Activated naive CD4-positive, alpha-beta T cell treated with anti-CD3 and anti-CD28 coated beads, Interleukin-2, amount 50 U/mL, for 72 hours (primary cell): ENCODE measurements at places on chromosomes 7 and 10. TPM values are rescaled to one million over a fixed set of nuclear protein-coding genes. Genes with fewer than 3 reads are reported as not detected.

DNA sequence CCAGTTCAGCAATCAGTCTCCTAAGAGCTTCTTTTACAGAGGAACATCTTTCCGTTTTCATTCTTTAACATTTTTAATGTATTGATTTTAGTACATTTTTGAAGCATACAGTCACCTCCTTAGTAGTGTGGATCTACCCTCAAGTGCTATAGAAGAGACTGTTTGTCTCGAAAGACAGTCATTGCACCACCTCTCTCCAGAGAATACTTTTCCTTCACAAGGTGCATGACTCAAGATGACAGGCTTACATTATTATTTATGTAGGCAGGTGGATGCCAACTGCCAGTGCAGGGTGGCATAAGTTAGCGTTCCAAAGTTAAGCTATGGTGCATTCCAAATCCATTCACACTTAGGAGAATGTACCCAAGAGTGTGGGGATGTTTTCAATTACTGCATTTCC, 71.8 kb downstream of the ZEB1 start:
- no peak for DNase-seq

GRCh38 chr10:52688899-52689298, 83.7 kb downstream of the MBL2 start:
- no peak for DNase-seq

DNA sequence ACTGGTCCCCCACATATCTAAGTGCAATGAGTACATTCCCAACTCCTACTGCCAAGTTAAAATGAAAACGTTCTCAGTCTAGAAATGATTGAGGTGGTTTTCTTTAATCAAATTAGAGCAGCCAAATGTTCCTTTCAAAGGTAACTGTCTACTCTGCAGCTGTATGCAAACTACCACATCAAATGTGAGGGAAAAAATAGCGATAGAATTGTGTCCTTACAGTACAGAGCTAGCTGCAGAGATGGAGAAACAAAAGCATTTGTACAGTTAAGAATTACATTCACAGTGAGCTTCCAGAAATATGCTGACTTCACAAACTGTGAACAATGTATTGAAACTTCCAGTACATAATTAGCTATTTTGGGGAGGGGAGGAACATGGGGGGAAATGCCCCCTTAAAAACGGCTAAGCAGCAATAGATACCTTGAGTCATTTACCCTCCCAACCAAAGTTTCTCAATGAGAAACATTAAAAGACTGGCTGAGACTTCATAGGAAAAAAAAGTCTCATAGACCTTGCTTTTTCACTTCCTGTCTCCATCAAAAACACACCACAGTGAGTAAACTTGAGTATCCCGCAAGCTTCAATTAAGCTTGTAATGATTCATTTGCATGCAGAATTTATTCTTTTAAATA, 22.9 kb downstream of the CDK6 start:
- no peak for DNase-seq

DNA sequence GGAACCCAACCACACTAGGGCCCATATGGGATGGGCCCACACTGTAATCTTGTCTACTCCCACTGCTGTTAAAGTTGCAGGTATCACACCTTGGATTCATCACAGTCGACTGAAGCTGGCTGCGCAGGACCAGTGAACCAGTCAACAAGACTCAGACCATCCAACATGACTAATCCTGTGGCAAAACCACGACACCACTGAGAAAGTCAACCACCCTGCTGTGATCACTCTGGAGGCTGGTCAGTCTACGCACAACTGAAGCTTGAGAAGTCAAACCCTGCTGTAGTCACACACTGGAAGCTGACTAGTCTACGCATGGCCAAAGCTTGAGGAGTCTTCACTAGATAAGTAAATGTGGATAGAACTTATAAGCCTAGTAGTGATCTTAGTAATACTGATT, 9.6 kb upstream of the CYREN start:
- DNase-seq: no peak

DNA sequence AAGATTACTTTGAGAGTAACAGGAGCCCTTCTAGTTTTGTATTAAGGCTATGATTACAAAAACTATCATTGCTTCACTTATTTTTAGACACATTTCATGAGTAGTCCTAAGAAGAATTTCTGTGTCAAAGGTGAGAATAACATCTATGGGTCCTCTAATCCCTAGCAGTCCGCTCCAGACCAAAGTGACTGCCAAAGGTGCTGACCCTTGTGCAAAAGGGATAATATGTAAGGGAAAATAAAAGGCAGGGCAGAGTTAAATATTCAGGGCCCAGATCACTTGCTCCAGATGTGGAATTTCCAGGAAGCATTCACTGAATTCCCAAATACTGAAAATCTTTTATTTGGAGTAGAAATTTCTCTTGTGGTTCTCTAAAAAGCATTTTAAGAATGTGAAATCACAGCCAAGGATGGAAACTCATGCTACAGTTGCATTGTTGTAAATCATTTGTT, 29.3 kb downstream of the RHOBTB1 start:
- no peak for DNase-seq

GRCh38 chr10:18261063-18261610, 120.9 kb downstream of the CACNB2 start:
- no peak for DNase-seq

DNA sequence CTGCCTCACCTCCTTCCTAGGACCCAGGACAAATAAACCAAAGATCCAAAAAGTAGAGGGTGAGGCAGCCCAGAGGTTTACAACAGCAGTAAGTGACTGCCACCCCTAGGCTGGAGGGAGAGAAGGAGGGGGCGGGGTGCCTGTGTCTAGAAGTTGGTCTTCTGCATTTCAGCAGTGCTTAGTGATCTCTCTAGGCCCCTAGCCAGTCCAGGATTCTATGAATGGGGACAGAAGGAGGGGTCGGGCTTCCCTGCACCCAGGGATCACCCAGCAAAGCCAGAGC, 62.8 kb upstream of the KDM7A start:
- DNase-seq: no peak

- no peak for DNase-seq
These were observed 228.1 kb downstream of the WDR11 start for GRCh38 chr10:121079226-121079625.

DNA sequence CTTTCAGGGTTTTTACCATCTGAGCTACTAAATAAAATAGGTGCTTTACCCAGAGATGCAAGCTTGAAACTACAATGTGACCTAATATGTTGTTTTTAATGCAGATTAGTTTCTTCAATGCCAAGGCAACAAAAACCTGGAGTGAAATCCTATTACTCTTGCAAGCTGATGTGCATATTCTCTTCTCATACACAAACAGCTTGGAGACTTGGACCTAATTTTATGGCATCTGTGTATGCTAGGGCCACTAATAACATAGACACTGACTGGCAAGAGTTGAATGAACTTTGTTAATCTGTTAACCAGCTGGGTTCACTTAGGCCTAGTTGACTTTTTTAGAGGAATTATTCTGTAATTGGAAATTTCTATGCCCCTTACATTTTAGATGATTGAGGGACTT, 23.4 kb upstream of the SMIM30 start:
- DNase-seq: no peak

DNA sequence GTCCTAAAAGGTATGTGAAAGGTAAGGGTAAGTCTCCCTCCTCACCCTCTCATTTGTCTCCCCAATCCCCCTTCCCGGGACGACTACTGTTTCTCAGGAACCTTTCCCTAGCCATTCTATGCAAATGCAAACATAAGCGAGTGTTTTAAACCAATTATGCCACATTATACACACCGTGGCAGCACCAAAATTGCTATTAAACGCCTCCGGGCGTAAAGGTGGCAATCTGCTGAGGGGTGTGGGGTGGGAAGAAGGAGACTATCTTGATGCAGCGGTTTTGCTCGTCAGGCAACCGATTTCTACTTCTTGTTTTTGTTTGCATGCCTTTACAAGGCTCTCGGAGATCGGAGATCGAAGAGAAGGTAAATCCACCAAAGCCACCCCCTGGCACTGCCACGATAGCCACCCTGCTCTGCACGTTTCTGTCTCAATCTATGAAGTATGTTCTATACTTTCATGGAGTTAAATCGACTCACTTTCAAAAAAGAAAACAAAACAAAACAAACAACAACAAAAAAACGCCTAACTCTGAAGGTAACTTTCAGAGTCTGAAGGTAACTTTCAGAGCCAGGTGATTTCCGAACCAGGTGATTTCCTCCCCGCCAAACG, 46.0 kb upstream of the CDK1 start:
- DNase-seq: peak; percentile 15

- DNase-seq: no peak
These were observed 463.6 kb upstream of the FOXK1 start for GRCh38 chr7:4218481-4218880.

DNA sequence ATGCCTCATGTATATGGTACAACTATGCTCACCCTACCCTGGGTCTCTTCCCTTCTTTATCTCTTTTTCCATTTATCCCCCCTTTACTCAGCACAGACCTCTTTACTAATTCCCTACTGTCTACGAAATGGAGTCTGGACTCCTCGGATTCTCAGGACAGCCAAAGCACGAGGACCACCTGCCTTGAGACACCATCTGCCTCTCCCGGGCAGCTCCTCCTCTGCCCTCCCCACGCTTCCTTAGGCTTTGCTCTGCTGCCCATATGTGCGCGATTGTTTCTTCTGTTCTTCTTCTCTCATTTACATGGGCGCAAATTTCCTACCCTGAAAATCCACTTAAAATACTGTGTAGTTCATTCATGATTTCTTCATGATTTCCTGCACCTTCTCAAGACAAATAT, 62.7 kb upstream of the STK17A start:
- DNase-seq: no peak

DNA sequence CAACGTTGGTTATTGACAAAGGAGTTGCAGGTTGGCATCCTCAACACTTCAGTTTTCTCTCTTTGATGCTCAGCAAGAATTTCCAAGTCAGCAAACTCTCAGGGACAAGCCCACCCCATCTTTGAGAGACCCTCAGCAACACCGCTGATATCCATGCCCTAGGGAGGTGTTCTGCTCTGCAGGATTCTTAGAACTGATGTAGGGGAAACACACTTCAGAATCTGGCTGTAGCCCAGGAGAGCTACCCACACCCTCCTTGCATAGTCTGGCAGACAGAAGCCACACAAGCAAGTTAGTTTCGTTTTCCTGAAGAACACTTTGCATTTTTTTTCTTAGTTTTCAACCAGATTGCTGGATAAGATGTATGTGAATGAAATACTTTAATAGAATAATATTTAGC, 822 bp downstream of the SAMD9L start:
- peak; percentile 12 for DNase-seq

DNA sequence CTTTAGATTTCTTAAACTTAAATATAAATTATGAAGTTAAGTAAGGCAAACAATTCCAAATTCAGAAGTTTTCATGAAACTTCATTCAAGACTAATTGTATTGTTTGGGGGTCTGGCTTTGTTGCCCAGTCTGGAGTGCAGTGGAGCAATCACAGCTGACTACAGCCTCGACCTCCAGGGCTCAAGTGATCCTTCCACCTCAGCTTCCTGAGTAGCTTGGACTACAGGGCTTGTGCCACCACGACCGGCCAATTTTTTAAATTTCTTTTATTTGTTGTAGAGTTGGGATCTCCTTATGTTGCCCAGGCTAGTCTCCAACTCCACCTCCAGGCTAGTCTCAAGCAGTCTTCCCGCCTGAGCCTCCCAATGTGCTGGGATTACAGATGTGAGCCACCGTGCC, 12.5 kb downstream of the P4HA1 start:
- DNase-seq: no peak

DNA sequence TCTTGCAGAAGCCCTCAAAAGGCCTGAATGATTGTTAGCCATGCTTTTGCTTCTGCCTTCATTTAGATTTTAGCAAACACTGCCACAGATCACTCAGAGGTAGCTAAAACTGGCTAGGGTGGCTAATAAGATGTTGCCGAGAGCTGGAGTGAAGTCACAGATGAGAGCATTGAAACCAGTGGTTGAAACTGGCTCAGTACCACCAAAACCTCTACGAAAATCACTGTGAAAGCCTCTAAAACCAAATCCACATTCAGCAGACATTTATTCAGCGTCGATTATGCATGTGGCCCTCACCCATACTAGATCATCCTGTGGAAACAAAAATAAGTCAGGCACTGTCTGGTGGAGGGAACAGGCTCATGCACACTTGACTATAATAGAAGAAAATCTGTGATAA, 50.8 kb downstream of the PIK3CG start:
- no peak for DNase-seq

DNA sequence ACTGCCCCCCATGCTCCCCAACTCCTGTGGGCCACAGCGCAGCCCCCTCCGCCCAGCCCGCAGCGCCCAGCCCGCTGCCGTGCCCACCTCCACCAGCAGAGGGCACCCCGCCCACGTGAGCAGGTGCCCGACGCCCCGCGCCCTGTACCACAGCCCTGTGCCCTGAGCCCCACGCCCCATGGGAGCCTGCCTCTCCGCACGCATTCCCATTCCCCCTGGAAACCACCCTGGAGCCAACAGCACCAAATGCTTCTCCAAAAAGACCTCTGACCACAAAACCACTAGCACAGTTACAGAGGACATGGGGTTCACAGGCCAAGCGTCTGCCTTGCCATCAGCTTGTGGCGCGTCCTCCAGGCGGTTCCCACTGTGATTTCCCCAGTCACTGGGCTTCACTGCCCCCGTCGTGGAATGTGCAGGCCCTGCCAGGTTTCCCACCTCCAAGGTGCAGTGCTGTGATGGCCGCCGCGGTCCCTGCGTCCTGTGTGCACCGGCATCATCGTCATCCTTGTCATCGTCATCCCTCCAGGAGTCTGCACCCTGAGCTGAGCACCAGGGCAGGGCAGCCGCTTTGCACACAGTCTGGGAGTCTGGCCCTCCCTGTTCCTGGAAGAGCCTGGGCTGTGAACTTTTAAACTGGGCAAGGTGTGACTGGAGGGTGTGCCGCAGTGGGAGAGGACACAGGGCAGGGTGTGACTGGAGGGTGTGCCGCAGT, 61.7 kb downstream of the PWWP2B start:
- peak; percentile 66 for DNase-seq

- DNase-seq: no peak
These were observed 69.4 kb upstream of the HECTD2 start for GRCh38 chr10:91340613-91341362.

DNA sequence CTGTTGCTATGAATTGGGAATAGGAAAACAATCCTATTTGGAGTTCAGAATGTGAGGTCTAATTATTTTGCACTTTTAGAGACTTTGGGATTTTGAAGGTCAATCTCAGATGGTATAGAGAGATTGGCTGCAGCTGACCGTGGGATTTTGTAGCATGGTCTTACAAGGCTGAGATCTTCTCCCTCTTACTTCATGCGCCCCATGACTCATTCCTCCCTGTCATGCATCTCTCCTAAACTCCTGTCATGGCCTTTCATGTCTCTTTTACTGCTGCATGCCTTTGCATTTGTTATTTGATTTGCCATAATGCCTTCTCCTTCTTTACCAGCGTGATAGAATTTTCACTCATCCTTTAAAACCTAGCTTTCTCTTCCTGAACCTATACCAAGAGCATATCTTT, 133.1 kb downstream of the BBS9 start:
- DNase-seq: no peak

GRCh38 chr10:78960316-78960800, 108.4 kb upstream of the ZMIZ1 start:
- no peak for DNase-seq

GRCh38 chr7:131483586-131483985, 72.8 kb downstream of the PODXL start:
- no peak for DNase-seq

PNLIPRP1 gene
- not detected for total RNA-seq

TAS2R60 gene
- not detected for total RNA-seq

CLDN4 gene
- total RNA-seq: 0.57 TPM

ARL5B gene
- total RNA-seq: 13.3 TPM

PAX4 gene
- not detected for total RNA-seq

DYNC1I1 gene
- not detected for total RNA-seq
